Activated T-cell treated with anti-CD3 and anti-CD28 coated beads, Interleukin-2, amount 50 U/mL, for 1 hour (primary cell): ENCODE measurements at places on chromosomes 3 and 15.

- DNase-seq: no peak
Measured at GRCh38 chr3:7710284-7710683, 791.3 kb upstream of the LMCD1 start.

GRCh38 chr3:179876440-179876839, 160.3 kb downstream of the PEX5L start:
- DNase-seq: no peak

DNA sequence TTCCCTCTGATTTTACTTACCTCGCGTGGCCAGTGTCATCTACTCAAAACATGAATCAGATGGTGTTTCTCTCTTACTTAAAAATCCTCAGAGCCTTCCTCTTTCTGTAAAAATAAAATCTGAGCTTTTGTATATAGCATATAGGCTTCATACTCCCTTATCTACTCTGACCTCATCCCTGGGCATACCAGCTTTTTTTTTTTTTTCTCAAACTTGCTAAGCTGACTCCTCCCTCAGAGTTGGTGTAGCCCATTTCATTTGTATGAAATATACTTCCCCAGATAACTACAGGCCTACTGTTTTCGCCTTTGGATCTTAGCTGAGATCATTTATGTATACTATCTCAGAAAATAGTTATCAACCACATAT, 648.9 kb upstream of the ALCAM start:
- no peak for DNase-seq

DNA sequence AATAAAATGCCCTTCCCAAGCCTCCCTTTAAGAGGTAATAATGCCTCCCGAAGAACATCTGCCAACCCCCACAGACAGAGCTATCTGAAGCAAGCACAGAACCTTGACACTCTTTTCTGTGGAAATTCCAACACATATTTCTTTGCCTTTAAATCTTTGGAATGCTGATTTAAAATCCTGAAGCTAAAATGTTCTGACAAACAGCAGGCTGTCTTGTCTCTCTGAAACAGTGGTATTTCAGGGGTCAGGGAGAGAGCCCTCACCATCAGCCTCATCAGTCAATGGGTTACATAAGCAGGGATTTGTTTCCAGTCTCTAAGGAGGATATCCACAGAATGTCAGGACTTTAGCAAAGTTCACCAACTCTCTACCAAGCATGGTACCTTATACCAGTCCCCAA, 27.8 kb upstream of the ARHGEF3 start:
- DNase-seq: no peak

GRCh38 chr3:52092271-52092660, 35.9 kb upstream of the DUSP7 start:
- DNase-seq: no peak

- no peak for DNase-seq
Measured at GRCh38 chr3:134029734-134030378, at the start of gene SLCO2A1. TSS of gene SLCO2A1 (minus strand) at chr3:134029925. CDS start at chr3:134029802, 123 bp downstream.
